Suprapubic skin (tissue), 4 donors: ENCODE measurements at places on chromosomes 4 and X. TPM values are rescaled to one million over a fixed set of nuclear protein-coding genes. Genes with fewer than 3 reads are reported as not detected.

DNA sequence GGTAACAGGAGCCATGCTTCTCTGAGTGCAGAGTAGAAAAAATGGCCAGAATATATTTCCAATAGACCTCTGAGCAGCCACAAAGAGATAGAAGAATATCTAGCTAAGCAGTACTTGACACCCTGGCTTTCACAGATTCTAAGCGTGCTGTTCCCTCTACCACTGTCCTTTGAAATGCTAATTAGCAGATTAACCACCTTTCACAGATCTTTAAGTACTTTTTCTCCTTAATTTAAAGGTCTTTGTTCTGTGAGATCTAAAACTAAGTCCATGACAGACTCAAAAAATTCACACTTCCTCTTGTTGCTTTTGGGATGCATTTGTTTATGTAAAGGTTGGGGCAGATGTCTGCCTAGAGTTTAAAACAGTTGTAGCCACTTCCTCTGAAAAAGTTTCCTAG is 28.3 kb upstream of the MAGEC2 start:
- DNase-seq = no peak

DNA sequence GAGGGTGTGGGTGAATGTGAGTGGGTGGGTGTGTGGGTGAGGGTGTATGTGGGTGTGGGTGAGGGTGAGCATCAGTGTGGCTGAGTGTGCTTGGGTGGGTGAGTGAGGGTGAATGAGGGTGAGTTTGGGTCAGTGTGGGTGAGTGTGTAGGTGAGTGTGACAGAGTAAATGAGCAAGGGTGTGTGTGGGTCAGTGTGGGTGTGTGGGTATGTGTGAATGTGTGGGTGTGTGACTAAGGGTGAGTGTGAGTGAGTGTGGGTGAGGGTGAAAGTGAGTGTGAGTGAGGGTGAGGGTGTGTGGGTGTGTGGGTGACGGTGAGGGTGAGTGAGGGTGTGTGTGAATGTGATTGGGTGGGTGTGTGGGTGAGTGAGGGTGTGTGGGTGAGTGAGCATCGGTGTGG is 1676.7 kb upstream of the TENM3 start:
- DNase-seq = no peak

Gene CSN1S1
- not detected for total RNA-seq

Gene PRKG2
- total RNA-seq = 0.79 TPM

DNA sequence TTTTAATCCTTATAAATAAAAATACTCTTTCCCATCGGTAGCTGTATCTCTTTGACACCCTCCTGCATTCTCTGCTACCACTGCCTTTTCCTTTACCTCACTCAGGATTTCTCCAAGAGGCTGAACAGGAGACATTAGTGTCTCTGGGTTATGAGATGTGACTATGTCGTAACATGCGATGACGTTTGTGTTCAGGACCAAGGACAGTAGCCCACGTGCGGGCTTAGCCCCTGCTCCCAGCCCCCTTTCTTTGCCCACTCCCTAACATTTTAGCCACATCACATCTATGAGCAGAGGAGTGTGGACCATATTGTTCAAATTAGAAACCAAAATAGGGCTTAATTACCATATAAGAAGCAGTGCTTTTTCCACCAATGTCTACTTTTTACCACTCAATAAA is 369.3 kb downstream of the FBXW7 start:
- no peak for DNase-seq

GRCh38 chr4:108336076-108336475 is 167.3 kb upstream of the LEF1 start:
- DNase-seq = no peak

GRCh38 chr4:77712675-77713074 is 106.5 kb downstream of the CNOT6L start:
- DNase-seq = no peak

DNA sequence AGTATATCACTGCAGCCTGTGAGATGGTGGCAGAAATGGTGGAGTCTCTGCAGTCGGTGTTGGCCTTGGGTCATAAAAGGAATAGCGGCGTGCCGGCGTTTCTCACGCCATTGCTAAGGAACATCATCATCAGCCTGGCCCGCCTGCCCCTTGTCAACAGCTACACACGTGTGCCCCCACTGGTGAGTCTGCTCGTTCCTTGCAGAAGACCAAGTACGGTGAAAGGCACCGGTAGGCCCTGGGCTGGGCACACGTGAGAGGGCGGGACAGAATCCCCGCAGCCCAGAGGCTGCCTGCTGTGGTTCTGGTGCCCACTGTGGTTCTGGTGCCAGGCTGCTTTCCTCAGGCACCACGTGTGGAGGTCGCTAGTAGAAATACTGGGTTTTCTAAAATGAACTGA is 31.2 kb upstream of the MSANTD1 start:
- DNase-seq = no peak

Gene MTNR1A
- total RNA-seq = not detected

GRCh38 chr4:1753294-1753696 is 32.0 kb downstream of the TACC3 start:
- DNase-seq = no peak

DNA sequence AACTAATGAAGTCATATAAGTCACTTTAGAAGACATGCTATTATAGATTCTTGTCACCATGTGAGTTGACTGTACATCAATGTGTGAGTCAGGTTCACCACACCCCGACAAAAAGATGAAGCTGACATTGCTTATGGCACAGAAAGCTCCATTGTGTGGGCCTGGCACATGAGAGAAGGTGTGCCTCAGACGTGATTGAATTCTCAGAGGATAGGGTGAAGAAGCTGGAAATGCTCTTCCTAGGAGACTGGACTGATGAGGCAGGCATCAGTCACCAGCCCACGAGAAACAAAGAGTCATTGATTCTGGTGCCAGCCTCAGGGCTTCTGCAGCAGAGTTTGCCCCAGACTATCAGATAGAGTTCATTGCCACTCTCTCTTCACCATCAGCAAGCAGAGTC is 35.9 kb upstream of the LRAT start:
- DNase-seq = no peak

GRCh38 chr4:149048451-149049143 is 606.4 kb upstream of the NR3C2 start:
- no peak for DNase-seq

DNA sequence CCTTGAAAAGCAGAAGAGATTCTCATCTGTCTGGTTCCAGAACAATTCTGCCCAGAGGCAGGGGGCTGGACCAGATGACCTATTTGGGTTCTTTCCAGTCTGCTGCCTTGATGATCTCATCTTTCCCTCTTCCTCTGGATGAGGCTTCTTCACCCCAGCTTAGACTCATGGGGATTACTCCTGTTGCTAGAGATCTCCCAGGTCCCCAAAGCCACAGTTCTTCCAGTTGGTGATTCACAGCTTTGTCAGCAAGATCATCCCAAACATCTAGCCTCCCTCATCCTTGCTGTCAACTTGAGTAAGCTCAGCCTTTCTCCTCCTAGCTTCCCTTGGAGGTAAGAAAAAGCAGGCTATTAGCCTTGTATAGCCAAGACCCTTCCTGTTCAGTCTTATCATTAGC is 64.2 kb upstream of the PJA1 start:
- no peak for DNase-seq

Gene TLR3
- total RNA-seq = 4.5 TPM

GRCh38 chr4:174919886-174920423 is 1.8 kb downstream of the ADAM29 start:
- DNase-seq = no peak

Gene TLR1
- 6.7 TPM for total RNA-seq

DNA sequence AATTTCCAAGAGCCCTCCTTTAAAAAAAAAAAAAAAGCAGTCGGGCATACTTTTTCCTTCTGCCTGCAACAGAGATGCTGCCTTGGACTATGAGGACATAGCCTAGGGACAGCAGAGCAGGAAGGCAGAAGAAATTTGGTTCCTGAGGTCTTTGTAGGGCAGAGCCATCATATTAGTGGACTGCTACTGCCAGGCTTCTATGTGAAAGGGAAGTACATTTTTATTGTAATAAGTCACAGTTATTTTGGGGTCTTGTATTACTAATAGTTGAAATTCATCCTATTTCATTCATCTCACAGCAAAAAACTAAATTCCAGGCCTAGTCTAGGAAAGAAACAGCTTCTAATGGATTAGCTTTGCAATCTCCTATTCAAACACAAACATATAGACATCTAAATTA is 211.2 kb downstream of the NSUN7 start:
- DNase-seq = no peak

- DNase-seq = no peak
These were observed 47.3 kb downstream of the SLAIN2 start for GRCh38 chr4:48388525-48389154.
